ENCODE measurements at places on chromosomes 2 and 18. TPM values are rescaled to one million over a fixed set of nuclear protein-coding genes. Genes with fewer than 3 reads are reported as not detected.

The NDUFV2 gene
- total RNA-seq, result 111 TPM

The GCG gene
- total RNA-seq, result not detected

The C2orf80 gene
- total RNA-seq, result not detected

The LBX2 gene
- 1.3 TPM for total RNA-seq

The SLC16A14 gene
- total RNA-seq, result not detected

The GULP1 gene
- 77.2 TPM for total RNA-seq

The ZDBF2 gene
- 27.7 TPM for total RNA-seq

The MATN3 gene
- 0.40 TPM for total RNA-seq

The HOXD4 gene
- not detected for total RNA-seq

The PLGLB2 gene
- 0.40 TPM for total RNA-seq

The CCDC141 gene
- total RNA-seq, result 5.3 TPM

The TLX2 gene
- total RNA-seq, result not detected

GRCh38 chr18:46072376-46072867 is 362 bp upstream of the PSTPIP2 start:
- H3K4me3 ChIP-seq, result peak overlapping the region; percentile 82
- H3K4me1 ChIP-seq, result no peaks in the 10 kb centered on the region
- no peaks in the 10 kb centered on the region for H3K36me3 ChIP-seq
- no peak overlapping the region for H3K27ac ChIP-seq
- H3K27me3 ChIP-seq, result no peaks in the 10 kb centered on the region

DNA sequence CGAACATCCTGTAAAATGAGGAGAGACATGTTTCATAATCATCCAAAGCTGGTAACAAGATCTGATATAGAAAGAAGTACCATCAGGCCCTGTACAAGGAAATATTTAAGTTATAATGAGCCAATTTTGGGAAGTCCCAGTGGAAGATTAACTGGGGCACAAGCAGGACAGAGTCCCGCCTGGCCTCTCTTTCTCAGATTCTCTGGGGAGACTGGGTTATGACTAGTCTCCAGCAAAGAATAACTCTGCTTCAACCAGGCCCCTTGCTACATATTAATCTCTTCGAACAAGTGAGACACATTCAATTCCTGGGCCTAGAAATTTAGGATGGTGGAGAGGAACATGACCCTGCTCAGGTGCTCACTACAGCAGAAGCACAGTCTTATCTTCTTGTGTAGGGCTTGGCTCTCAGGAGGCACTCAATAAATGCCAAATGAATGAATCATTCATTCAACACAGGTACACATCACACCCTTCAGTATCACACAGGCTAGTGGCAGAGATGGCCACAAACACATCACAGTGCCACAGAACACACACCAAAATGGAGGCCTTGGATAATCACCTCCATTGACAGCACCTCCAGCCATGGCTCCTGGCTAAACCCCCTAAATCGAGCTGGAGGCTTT is 46.4 kb upstream of the RNF152 start:
- no peak overlapping the region for H3K27ac ChIP-seq
- H3K36me3 ChIP-seq, result no peaks in the 10 kb centered on the region
- H3K4me1 ChIP-seq, result peaks cover 3% of the 10 kb centered on the region
- DNase-seq, result no peak

DNA sequence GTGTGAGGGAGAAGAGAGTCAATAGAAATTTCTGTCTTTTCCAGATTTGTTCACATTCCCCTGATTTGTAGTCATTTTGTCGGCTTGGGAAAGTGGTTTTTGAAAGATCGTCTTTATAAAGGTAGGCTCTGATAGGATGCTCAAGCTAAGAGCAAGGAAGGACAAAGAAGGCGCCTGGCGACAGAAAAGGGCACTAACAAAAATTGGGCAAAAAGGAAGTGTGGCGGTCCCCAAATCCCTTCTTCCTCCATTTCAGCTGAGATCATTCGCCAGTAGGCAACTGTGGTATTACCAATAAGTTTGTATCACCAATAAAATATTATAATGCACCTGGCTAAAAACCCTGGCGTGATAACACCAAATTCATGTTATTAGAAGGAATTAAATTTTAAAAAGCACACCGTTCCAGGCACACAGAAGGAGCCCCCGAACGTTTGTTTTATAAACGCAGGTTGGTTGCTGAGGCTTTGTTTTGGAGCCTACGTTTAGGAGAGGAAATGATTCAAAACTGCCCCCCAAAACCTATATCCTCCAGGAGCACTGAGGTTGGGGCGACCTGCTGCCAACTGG is 756 bp upstream of the PTPN4 start:
- peak overlapping the region; percentile 69 for H3K4me3 ChIP-seq
- no peaks in the 10 kb centered on the region for H3K27me3 ChIP-seq
- no peaks in the 10 kb centered on the region for H3K4me1 ChIP-seq
- H3K27ac ChIP-seq, result no peak overlapping the region

DNA sequence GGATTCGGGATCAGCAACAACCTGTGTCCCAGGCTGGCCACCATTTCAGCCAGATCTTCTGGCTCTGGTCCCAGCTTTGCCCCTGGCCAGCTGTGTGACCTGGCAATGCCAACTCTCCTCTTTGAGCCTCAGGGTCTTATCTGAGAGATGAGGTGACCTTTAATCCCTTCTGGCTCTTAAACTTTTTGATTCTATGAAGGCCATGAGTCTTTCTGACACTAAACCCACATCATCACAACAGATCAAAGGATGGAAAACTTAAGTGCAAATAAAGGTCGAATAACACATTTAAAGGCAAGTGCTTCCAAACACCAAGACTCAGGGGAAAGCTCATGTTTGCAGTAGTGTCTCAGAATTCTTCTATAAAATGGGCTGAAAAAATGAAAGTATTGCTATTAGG is 491.8 kb upstream of the NRP2 start:
- H3K4me1 ChIP-seq, result no peaks in the 10 kb centered on the region
- no peak overlapping the region for H3K4me3 ChIP-seq
- no peaks in the 10 kb centered on the region for H3K27me3 ChIP-seq
- DNase-seq, result no peak

DNA sequence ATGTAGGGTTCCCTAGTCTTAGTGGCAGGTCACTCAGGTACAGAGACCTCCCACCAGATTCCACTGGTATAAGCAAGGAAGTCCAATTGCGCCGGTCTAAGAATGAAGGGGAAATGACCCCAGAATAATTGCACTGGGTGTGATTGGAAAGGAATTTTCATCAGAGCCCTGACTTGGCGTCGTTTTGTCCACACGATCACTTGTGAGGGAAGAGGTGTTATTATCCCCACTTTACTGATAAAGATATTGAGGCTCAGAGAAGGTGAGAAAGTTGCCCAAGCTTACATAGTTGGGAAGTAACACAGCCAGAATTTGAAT is 61.5 kb downstream of the CIB4 start:
- H3K27me3 ChIP-seq, result peaks cover 50% of the 10 kb centered on the region
- no peaks in the 10 kb centered on the region for H3K36me3 ChIP-seq
- no peak overlapping the region for H3K4me3 ChIP-seq

GRCh38 chr2:195503208-195503607 is 153.8 kb upstream of the SLC39A10 start:
- no peak overlapping the region for H3K4me3 ChIP-seq
- no peak for DNase-seq
- 0 out of 2 replicates have a peak, but pooled peaks cover 3% of the 10 kb centered on the region for H3K27me3 ChIP-seq
- no peak overlapping the region for H3K27ac ChIP-seq
- no peaks in the 10 kb centered on the region for H3K4me1 ChIP-seq

- no peak overlapping the region for H3K4me3 ChIP-seq
- DNase-seq, result no peak
- H3K27me3 ChIP-seq, result no peaks in the 10 kb centered on the region
- H3K4me1 ChIP-seq, result no peaks in the 10 kb centered on the region
- H3K27ac ChIP-seq, result no peak overlapping the region
Observed at GRCh38 chr2:66985906-66986305, 411.2 kb upstream of the ETAA1 start.

GRCh38 chr18:12990123-12990475 is 1.1 kb upstream of the CEP192 start:
- H3K4me1 ChIP-seq, result peaks cover 5% of the 10 kb centered on the region
- H3K4me3 ChIP-seq, result peak overlapping the region; percentile 71
- peak overlapping the region; percentile 80 for H3K27ac ChIP-seq
- H3K27me3 ChIP-seq, result no peaks in the 10 kb centered on the region
- no peak for DNase-seq
- no peaks in the 10 kb centered on the region for H3K36me3 ChIP-seq

DNA sequence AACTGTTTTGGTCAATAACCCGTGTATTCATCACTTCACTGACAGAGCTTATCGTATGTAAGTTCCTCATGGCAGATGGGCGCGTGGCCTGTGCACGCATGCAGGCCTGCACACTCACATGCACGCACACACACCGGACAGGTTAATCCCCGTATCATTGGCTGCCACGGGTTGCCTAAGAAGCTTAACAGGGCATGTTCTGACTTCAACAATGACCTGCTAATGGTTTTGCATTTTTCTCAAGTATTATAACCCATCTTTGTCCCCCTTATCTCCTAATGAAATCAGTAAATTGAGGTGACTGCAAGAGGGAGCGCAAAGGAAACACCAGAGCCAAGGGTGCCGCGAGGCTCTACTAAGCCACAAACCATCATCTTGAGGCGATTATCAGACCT is 399.0 kb upstream of the ID2 start:
- H3K27me3 ChIP-seq, result peaks cover 7% of the 10 kb centered on the region
- DNase-seq, result no peak
- no peak overlapping the region for H3K4me3 ChIP-seq
- no peaks in the 10 kb centered on the region for H3K36me3 ChIP-seq
- no peaks in the 10 kb centered on the region for H3K4me1 ChIP-seq

DNA sequence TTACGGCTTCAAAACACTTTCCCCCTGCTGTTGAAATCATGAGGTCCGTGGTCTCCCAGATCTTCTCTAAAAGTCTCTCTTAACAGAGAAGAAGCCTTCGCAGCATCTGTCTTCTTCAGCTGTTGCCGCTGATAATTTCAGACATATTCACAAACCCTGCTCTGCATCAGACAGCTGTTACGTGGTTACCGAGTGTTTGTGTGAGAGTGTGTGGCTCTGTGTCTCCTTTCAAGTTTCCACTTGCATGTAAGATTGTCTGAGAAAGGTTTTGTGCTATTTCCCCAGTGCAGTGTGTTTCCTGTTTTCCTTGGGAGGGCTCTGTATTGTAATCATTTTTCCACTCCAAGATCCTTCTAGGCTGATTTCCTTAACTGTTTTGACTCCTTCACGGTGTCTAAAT is 32.8 kb downstream of the MAIP1 start:
- peak; percentile 97 for DNase-seq
- H3K27ac ChIP-seq, result peak overlapping the region; percentile 91
- peak overlapping the region; percentile 33 for H3K4me3 ChIP-seq
- H3K27me3 ChIP-seq, result no peaks in the 10 kb centered on the region
- H3K36me3 ChIP-seq, result no peaks in the 10 kb centered on the region
- H3K4me1 ChIP-seq, result peaks cover 60% of the 10 kb centered on the region

DNA sequence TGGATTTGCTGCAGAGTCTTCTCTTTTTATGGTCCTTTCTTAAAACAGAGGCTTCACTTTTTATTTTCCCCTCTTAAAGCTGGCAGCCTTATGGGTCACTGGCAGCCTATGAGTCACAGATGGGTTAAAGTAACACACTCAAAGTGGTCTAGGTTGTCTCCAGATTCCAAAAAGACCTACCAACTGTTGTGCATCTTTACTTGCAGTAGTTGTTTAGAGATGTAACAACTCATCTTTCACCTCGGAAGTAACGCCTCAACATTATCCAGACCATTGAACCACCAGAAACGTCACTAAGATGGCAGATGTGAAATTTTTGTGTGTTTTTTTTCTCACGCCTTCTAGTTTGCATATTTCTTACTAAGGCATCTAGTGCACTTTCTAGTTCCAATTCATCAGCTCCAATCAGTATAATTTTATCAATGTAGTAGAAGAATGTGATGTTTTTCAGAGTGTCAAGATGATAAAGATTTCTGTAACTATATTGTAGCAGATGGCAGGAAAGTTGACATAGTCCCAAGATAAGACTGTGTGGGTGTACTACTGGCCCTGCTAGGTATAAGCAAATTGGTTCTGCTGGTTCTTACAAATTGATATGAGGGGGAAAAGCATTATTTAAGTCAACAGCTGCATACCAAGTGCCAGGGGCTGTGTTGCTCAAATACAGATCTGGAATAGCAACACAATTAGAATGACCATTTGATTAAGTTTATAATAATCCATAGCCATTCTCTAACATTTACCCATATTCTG is 9.6 kb upstream of the SEC11C start:
- no peaks in the 10 kb centered on the region for H3K36me3 ChIP-seq
- H3K4me1 ChIP-seq, result no peaks in the 10 kb centered on the region
- H3K27ac ChIP-seq, result no peak overlapping the region
- DNase-seq, result no peak
- no peak overlapping the region for H3K4me3 ChIP-seq
- H3K27me3 ChIP-seq, result no peaks in the 10 kb centered on the region

- H3K4me1 ChIP-seq, result peaks cover 4% of the 10 kb centered on the region
- H3K4me3 ChIP-seq, result no peak overlapping the region
- no peak overlapping the region for H3K27ac ChIP-seq
- H3K27me3 ChIP-seq, result no peaks in the 10 kb centered on the region
- H3K36me3 ChIP-seq, result no peaks in the 10 kb centered on the region
Observed at GRCh38 chr18:12606592-12607315, 51.2 kb downstream of the SPIRE1 start.

- no peak overlapping the region for H3K4me3 ChIP-seq
- H3K27ac ChIP-seq, result no peak overlapping the region
- no peaks in the 10 kb centered on the region for H3K4me1 ChIP-seq
- no peaks in the 10 kb centered on the region for H3K36me3 ChIP-seq
- DNase-seq, result no peak
Observed at GRCh38 chr2:167404627-167405284, 516.5 kb downstream of the XIRP2 start.

DNA sequence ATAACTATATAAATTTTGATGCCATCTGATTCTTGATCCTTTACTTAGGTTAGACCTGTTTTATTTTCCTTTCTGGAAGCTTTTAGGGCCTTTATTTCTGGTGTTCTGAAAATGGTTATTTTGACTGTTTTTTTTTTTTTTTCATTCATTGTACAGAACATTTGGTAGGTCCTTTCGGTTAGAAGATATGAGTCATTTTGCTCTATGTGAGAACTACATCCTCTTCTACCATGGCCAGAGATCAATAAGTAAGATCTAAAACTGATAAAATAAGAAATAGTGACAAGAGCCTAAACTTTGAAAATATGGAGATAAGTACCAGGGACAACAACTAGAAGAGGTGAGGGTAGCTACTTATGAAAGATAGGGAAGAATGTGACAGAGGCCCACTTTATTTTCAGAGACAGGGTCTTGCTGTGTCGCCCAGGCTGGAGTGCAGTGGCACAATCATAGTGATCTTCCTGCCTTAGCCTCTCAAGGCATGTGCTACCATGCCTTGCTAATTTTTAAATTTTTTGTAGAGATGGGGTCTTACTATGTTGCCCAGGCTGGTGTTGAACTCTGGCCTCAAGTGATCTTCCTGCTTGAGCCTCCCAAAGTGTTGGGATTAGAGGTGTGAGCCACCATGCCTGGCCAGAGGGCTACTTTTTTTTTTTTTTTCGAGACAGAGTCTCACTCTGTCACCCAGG is 66.5 kb downstream of the EIF2AK3 start:
- H3K27me3 ChIP-seq, result no peaks in the 10 kb centered on the region
- H3K4me3 ChIP-seq, result no peak overlapping the region
- peaks cover 10% of the 10 kb centered on the region for H3K36me3 ChIP-seq
- H3K27ac ChIP-seq, result no peak overlapping the region
- H3K4me1 ChIP-seq, result no peaks in the 10 kb centered on the region

GRCh38 chr2:198314559-198315153 is 510.3 kb downstream of the PLCL1 start:
- H3K27ac ChIP-seq, result no peak overlapping the region
- peak; percentile 73 for DNase-seq
- no peak overlapping the region for H3K4me3 ChIP-seq
- peaks cover 16% of the 10 kb centered on the region for H3K4me1 ChIP-seq
